Bronchial epithelial cell (primary cell): ENCODE measurements at places on chromosomes 2 and 18. TPM values are rescaled to one million over a fixed set of nuclear protein-coding genes. Genes with fewer than 3 reads are reported as not detected.

Gene ACVR1C
- total RNA-seq, result 0.26 TPM in 2 replicates

Gene ANKRD29
- 14.0 and 15.0 TPM in 2 replicates for total RNA-seq

Gene ARL6IP6
- total RNA-seq, result 17.9 and 18.2 TPM in 2 replicates

- no peak for DNase-seq
Observed at GRCh38 chr2:186595219-186595618, 5.4 kb downstream of the ITGAV start.

DNA sequence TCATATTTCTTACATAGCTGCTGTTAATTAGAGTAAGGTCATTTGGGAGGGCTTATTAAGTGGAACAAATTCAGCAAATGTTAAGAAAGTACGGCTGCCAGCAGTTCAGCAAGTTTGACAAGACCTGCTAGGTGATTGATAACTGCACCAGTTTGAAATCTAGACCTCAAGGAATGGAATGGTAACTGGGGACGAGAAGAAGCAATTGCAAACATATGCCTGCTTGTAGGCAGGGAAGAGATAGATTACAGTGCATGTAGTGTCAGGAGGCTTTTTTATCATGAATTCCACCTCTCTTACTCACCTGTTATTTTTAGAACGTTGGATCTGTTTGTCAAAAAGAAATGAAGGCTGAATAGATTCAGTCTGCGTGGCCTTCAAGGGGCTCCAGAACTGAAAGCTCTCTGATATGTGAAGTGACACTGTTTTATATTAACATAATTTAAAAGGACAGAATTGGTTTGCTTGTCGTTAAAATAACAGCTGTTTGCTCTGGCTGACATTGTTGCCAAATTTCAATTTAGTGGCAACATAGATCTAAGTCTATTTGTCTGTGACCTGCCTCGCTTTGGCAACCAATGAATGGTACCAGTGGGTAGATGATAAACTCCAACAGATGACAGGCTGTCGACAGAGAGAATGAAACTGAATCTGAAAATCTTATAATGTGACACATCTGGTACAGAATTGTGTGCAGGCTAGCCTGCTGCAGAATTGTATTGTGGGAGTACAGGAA lies 199.3 kb downstream of the ZNF407 start:
- DNase-seq, result peak; percentile 68
